ENCODE measurements at places on chromosomes 11 and 22. TPM values are rescaled to one million over a fixed set of nuclear protein-coding genes. Genes with fewer than 3 reads are reported as not detected.

Gene WNT7B
- total RNA-seq, result 18.7 TPM

Gene HEPN1
- not detected for total RNA-seq

Gene DDIAS
- total RNA-seq, result 3.0 TPM

- no peak for DNase-seq
- H3K36me3 ChIP-seq, result peaks cover 6% of the 10 kb centered on the region
- no peak overlapping the region for H3K4me3 ChIP-seq
- peaks cover 50% of the 10 kb centered on the region for H3K4me1 ChIP-seq
- no peak overlapping the region for H3K27ac ChIP-seq
Measured at GRCh38 chr11:128470081-128470480, 117.3 kb downstream of the ETS1 start.

GRCh38 chr11:102006835-102007566 is 40.2 kb upstream of the CFAP300 start:
- no peak for DNase-seq
- no peaks in the 10 kb centered on the region for H3K27me3 ChIP-seq
- H3K4me1 ChIP-seq, result peaks cover 27% of the 10 kb centered on the region
- peak overlapping the region; percentile 41 for H3K27ac ChIP-seq

DNA sequence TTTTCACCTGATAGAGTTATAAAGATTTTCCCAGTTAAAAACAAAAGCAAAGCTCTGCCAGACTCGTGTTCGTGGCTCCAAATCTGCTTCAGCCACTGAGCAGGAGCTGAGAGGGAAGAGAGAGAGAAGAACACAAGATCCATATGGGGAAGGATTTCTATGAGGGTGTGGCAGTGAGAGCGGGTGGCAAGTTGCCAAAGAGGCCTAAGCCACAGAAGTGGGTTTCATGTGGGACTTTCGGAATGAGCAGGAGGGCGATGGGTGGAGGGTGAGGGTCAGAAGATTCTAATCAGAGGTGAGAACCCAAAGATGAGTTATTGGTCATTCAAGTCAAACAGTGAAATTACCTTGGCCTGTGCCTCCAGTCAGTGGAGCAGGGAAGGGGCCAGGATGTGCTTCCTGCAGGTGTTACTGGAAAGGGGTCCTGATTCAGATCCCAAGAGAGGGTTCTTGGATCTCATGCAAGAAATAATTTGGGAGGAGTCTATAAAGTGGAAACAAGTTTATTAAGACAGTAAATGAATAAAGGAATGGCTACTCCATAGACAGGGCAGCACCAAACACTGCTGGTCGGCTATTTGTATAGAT is 40.5 kb upstream of the TOP3B start:
- H3K36me3 ChIP-seq, result no peaks in the 10 kb centered on the region
- H3K27ac ChIP-seq, result no peak overlapping the region
- no peak for DNase-seq
- H3K4me1 ChIP-seq, result no peaks in the 10 kb centered on the region
- no peaks in the 10 kb centered on the region for H3K27me3 ChIP-seq

DNA sequence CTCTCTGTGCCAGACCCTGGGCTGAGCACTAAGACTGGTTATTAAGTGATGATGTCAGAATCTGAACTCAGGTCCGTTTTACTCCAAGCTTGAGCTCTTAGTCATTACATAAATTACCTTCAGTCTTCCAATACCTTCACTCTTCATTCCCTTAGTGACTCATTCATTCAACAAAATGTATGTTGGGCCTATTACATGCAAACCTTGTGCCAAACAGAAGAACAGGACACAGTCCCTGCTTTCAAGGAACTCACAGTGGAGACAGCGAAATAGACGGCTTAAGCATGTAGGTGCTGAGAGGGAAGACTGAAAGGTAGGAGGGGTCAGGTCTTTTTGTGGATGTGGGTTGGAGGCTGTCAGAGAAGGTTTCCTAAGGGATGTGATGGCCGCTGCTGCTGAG is 3.3 kb downstream of the KCTD14 start:
- H3K27me3 ChIP-seq, result no peaks in the 10 kb centered on the region
- no peak overlapping the region for H3K4me3 ChIP-seq
- no peak for DNase-seq
- no peak overlapping the region for H3K27ac ChIP-seq

- no peaks in the 10 kb centered on the region for H3K36me3 ChIP-seq
- no peak overlapping the region for H3K27ac ChIP-seq
- DNase-seq, result no peak
- no peaks in the 10 kb centered on the region for H3K27me3 ChIP-seq
Measured at GRCh38 chr11:133573081-133573480, 40.8 kb upstream of the OPCML start.

Data from suprapubic skin (tissue), 4 donors.